Caki2 (cell line): ENCODE measurements at places on chromosomes 2 and 18. TPM values are rescaled to one million over a fixed set of nuclear protein-coding genes. Genes with fewer than 3 reads are reported as not detected.

- no peak for DNase-seq
These were observed 203.4 kb downstream of the RND3 start for GRCh38 chr2:150284116-150284515.

- DNase-seq: no peak
These were observed 18.0 kb upstream of the GLS start for GRCh38 chr2:190862571-190862991.

SERPINB13 gene
- not detected in 2 replicates for total RNA-seq

DNA sequence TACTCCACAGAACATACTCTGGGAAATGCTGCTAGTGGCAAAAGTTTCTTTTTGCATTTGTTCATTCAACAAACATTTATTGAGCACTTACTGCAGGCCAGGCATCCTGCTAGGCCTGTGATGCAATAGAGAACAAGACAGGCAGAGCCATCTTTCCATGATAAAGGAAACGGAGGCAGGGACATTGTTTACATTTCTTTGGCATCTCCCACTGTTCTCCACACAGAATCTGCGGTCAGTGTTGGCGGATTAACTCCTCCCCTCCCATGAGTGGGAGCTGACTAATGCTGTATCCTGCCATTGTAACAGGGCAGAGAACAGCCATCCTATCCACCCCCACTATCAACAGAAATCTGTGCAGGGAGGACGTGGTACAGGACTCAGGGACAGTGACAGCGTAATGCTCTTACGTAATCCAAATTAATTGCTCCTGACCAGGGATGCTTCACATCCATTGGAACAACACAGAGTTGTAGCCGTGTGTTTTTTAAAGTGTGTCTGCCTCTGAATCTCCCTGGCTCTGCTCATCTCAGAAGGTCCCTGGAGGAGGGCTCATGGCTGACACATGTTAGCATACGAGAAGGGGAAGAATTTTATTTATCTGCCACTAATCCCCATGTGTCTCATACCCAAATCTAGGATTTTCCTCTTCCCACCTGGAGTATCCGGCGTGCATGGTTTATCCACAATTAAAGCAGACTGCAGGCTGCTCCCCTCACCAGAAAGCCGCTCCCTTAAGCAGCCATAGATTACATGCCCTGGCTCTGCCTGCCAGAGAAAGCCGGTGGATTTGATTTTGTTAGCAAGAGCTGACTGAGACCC is 32.3 kb downstream of the STEAP3 start:
- DNase-seq: peak; percentile 88

INSIG2 gene
- 14.6 and 36.1 TPM in 2 replicates for total RNA-seq

- DNase-seq: no peak
These were observed 110.9 kb downstream of the PTRHD1 start for GRCh38 chr2:24682304-24682703.

GRCh38 chr18:71899707-71900472 is 644.3 kb downstream of the CBLN2 start:
- no peak for DNase-seq

DNA sequence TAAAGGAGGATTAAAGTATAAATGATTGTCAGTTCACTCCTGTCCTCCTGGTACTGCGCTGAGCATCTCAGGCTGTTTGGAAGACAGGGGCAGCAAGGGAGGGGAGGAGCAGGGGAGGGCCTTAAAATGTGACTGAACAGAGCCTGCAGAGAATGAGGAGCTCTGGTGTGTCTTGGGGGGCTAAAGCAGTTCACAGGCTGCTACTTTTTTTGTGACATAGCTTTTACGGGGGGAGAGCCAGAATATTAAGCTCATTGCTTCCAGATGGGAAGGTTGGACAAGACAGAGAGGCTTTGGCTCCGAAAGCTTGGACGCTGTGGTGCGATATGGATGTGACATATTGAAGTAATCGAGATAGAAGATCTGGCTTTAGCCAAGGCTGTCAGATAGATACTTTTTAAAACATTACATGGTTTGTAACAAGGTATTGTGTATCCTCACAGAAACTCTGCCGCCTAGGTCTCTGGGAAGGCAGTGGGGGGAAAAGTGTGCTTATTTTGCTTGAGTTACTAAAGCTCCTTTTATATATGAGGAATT is 40.5 kb downstream of the RDH14 start:
- no peak for DNase-seq

- DNase-seq: no peak
These were observed 62.5 kb downstream of the USP40 start for GRCh38 chr2:233503947-233504637.

DNA sequence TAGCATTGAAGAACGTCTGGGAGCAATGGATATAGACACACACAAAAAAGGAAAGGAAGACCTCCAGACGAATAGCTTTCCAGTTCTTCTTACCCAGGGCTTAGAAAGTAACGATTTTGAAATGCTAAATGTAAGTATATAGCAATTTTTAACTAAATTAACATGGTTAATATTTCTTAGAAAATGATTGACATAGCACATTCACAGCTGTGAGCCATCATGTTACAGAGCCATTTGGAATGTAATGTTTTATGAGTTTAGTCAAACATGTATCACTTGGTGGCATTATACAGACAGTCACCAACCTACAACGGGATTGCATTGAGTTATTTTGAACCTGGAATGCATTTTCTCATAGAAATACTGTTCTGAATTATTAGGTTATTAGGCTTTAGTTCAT is 35.1 kb downstream of the WDR43 start:
- no peak for DNase-seq

COLEC12 gene
- 0.57 TPM in 1 of 2 replicates, not detected in the other for total RNA-seq

DNA sequence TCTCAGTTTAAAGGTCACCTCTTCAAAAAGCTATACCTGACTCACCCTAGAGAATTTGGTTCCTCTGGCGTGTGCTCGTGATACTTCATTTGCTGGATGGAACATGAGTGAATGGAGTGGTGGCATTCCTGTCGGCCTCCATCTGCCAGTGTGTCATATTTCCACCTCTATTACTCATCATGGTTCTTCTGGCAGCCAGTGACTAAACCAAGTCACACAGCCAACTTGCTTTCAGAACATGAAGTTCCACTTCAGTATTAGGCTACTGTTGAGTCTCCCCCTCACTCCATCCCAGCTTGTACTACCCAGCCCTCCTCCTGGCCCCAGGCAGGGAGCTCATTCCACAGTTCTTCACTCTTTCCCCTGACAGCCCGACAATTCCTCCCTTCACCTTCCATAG is 169.8 kb downstream of the MREG start:
- DNase-seq: peak; percentile 49

GRCh38 chr2:67561457-67561965 is 164.4 kb downstream of the ETAA1 start:
- peak; percentile 95 for DNase-seq

DNA sequence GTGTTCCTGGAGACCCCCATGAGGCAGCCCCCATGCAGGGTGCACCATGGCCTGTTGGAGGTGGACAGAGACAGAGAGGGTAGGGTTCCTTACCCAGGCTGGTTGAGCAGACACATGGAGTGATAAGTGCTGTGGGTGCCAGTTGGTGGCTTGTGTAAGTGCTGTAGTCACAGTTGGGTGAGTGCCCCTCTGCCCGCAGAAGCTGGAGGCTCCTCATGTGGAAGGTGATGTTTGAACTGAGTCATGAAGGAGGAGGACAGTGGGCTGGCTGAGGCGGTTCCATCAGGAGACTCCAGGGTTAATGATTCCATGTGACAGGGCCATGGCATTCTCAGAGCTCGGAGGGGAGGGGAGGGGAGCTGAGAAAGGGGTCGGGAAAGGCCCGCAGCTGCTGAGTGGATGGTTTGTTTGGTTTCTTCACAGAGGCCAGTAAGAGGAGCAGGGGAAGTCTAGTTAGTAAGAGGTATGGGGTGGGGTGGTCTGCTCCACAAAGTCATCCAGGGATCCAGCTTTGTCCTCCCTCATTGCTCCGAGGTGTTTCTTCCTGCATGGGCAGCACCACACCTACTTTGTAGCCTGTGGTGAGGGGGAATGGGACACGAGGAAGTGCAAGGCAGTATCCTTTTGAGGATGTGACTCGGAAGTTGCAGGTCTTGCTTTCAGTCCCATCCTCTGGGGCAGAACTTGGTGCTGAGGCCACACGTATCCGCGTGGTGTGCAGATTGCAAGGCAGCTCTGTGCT is 13.6 kb downstream of the IMPA2 start:
- peak; percentile 98 for DNase-seq

GRCh38 chr2:64793701-64794100 is 140.0 kb upstream of the SERTAD2 start:
- DNase-seq: no peak

HS6ST1 gene
- 23.8 and 58.9 TPM in 2 replicates for total RNA-seq

DNA sequence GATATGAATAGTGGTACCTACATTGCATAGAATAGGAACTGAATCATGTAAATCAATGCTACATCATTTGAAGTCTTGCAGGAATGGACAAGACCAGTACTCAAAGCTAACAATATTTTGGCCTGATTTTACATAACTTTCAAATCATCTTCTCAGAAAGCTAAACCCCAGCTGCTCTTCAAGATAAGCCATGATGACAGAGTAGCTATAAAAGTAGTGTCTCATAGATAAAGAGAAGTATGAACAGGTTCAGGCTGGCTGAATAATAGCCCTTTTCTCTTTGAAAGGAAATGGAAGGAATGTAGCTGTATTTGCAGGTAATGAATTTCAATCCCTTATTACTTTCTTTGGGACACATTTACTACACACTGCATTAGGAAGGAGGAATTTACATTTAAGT is 28.2 kb downstream of the TSPYL6 start:
- no peak for DNase-seq

GNAL gene
- 3.5 and 10.6 TPM in 2 replicates for total RNA-seq

DNA sequence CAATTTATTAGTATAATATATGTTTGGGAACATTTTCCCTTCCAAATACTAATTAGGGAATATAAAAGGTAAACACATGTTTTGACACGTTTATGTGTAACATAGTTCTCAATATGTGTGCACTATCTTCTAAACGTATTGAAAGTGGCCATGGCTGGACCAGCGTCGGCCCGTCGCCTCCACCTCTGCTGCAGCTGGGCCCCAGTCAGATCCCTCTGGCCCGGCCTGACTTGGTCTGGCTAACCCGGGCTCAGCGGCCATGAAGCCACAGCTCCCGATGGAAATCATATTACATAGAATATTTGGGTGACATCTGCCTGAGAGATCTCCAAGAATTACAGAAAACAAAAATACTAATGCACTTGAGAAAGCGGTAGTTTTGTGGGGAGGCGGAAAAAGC is 474.4 kb upstream of the CDH2 start:
- DNase-seq: no peak

DNA sequence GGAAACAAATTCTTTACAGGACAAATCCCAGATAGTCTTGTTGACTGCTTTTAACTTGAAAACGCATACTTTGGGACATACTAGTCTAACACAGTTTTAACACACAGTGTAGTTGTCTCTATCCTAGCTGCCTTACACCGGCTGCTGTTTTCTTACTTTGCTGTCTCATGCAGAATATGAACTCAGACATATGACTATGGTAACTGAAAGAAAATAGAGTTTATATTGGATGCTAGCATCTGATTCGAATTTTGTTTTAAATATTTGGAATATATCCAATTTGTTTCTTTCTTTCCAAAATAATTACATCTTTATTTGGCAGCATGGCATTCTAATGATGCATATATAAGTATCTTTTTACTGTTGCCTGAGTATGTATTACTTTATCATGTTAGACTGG is 69.8 kb downstream of the ANKRD12 start:
- DNase-seq: no peak

MZT2A gene
- 217 and 282 TPM in 2 replicates for total RNA-seq

DNA sequence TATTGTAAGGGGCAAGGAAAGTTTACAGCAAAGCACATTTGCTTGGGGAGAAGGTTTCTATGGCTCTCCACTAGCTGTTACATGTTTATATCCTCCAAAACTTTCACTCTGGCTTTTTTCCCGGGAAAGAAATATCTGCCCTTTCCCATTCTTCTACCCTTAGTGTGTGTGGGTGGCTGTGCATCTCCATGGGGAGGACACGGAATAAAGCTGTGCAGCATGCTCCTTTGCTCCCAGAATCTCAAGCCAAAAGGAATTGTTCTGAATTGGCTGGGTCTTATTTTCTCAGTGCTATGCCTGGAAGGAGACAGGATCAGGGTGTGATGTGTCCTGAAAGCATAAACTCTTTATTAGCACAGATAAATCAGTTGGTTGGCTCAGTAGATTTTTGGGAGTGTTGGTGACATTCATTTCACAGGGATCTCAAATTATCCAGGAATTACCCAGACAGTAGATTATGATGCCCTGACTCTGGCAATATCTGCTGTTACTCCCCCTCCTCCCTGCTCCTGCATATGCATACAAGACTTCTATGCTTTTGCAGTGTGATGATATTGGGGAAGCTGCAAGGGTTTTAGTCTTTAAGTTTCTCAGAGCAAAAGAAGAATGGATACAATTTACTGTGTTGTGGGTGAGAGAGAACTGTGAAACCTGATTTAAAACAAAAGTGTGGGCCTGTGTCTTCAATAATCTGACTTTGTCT is 63.1 kb downstream of the PARD3B start:
- DNase-seq: no peak

DNA sequence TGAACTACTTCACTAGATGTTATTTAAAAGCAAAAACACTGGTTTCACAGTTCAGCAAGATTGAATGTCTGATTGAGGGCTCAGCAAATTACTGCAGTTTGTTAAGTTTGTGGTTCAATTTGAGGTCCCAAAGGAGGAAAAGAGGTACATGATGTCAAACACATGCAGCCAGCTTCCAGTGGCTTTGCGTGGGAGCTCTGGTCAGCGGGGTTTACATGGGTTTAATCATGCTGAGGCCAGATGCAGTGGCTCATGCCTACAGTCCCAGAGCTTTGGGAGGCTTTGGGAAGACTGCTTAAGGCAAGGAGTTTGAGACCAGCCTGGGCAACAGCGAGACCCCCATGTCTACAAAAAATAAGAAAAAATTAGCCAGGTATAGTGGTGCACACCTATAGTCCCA is 111.5 kb downstream of the MAPK4 start:
- DNase-seq: no peak

ADCYAP1 gene
- not detected in 2 replicates for total RNA-seq

GRCh38 chr2:4992226-4992625 is 700.0 kb upstream of the SOX11 start:
- DNase-seq: no peak

- DNase-seq: no peak
These were observed 8.8 kb downstream of the LBH start for GRCh38 chr2:30239986-30240752.

DNA sequence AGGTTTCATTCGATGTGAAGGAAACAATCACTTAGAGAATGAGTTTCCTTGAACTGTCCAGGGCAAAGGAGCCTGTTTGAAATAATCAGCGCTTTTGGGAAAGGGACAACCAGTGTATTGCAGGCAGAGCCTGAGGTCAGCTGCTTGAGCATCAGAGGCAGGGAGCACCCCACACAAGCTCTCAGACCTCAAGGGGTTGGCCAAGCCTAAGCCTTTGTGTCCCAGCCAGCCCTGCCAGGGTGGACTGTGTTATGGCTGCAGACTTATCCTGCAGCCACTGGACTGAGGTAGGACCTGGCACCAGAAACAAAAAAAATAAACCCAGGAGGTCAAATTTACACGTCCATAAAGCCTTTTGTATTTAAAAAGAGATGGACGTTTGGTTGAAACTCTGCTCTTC is 228.3 kb downstream of the SEPTIN10 start:
- DNase-seq: no peak

DNA sequence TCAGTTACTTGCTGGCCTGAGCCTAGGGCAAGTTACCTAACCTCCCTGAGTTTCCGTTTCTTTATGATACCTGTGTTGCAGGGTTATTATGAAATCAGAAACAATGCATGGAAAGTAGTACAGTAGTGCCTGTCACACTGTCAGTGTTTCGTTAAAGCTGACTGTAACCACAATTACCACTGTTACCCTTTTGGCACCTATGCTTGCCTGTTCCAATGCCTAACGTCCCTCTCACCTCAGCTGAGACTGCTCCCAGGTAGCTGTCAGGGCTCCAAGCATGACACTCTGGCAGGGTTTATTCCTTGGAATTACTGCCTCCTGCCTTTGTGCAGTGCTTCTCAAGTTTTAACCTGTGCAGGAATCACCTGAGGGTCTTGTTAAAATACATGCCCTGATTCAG is 135.2 kb upstream of the RBMS1 start:
- no peak for DNase-seq
